ENCODE measurements at places on chromosomes 16 and 17.
A peak's percentile ranks its signal among the peaks of the same experiment; 100 is the strongest.

DNA sequence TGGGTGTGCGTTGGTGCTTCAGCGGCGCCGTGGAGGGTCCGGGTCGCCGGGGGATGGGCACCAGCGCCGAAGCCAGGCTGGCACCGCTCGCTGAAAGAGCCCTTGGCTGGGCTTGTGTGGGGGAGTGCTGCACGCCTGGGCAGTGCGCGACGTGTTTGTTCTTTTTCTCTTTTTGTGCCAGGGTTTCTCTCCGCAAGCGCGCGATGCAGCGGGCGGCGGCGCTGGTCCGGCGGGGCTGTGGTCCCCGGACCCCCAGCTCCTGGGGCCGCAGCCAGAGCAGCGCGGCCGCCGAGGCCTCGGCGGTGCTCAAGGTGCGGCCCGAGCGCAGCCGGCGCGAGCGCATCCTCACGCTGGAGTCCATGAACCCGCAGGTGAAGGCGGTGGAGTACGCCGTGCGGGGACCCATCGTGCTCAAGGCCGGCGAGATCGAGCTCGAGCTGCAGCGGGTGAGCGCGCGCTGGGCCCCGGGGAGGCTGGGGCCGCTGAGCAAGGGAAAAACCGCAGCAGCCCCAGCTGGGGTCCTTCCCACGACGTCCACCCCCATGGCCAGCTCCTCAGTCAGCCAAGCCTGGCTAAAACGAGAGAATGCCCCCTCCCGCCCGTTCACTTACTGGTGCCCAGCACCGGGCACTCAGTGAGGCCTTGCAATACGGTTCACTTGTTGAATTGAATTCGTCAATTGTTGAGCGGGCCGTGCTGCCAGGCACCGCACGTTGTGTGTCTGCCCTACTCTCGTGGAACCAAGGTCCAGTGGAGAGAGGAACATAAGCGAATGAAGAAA lies 541 bp downstream of the GPT2 start:
- DNase-seq = no peak

- DNase-seq = no peak
Observed at GRCh38 chr17:75105126-75106080, 4.4 kb upstream of the ARMC7 start.

DNA sequence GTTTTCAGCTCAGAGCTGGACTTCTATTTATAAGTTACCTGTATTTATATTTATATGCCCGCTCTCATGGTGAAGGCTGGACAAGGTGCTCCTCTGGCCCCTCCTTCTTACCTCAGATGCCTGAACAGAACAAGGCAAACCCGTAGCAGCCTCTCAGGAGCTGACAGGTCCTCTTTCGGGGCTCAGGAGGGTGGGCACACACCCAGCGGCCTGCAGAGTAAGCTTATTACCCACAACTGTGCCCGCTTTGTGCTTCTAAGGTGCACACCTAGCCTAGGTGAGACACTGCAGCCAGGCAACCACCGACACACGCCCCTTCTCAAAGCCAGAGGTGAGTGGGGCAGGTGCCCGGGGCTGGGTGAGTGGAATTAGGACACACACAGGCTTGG lies 5.3 kb downstream of the NKIRAS2 start:
- DNase-seq = no peak

GRCh38 chr17:56536766-56537165 lies 56.7 kb upstream of the NOG start:
- DNase-seq = no peak

DNA sequence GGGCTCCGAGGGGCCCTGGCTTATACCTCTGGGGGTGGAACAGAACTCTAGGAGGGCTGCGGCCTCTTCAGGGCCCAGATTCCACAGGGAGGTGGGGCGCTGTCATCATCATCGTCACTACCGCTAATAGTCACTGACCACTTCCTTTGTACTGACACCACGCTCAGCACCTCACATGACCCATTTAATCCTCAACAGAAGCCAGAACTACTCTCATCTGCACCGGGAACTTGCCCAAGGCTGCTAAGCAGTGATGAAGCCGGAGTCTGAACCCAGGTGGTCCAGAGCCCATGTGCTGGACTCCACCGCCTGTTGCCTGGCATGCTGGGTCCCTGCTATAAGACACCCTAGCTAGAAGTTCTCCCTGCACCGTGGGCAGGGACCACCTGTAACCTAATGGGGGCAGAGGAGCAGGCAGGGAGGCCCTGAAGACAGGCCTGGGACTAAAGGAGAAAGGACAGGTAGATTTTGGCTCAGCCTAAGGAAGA lies 12.0 kb downstream of the UNC13D start:
- peak; percentile 50 for DNase-seq

- no peak for DNase-seq
Observed at GRCh38 chr16:68993885-68994284, 111.6 kb upstream of the HAS3 start.

DNA sequence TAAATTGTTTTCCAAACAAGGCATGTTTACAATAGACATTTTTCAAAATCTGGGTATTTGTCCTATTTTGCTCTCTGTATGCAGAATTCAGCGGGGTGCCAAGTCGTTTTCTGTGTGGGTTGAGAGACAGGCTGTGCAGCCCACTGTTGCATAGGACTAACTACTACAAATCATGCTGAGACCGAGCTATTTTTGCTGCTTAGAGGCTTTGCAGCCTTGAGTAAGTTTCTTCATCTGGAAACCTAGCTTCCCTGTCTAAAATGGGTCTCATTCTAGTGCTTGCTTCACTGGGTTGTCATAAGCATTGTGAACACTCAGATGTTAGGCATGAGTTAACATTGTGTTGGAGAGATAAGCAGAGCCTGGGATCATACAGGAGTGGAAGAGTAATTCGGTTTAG lies 1.3 kb downstream of the PRPSAP2 start:
- no peak for DNase-seq

DNA sequence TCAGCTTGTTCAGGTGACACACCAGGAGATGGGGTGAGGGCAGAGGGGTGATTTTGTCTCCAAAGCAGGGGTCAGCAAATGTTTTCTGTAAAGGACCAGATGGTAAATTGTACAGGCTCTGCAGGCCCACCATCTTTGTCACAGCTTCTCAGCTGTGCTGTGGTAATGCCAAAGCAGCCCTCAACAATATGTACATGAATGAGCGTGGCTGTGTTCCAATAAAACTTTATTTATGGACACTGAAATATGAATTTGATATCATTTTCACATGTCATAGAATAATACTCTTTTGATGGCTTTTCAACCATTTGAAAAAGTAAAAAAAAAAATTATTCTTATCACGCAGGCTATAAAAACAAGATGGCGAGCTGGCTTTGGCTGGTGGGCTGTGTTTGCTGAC lies 206.4 kb upstream of the RPL38 start:
- DNase-seq = no peak

- no peak for DNase-seq
Observed at GRCh38 chr17:39573447-39574298, 34.0 kb downstream of the NEUROD2 start.

DNA sequence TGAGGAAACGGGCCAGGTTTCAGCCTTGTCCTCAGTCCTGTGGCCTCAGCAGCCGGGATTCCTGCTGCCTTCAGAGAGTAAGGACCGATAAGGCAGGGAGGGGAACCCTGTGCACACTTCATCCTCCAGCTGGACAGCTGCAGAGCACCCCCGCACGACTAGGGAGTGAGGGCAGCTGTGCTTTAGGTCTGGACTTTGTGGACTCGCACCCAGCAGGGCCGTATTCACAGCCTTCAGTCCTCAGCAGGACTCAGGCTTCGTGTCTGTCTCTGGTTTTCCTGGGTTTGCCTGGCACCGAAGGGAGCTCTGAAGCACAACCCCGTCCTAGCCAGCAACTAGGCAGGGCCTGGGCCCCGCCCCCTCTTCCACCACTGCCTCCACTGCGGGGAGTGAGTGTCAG lies 45.8 kb upstream of the CACNG5 start:
- no peak for DNase-seq

- DNase-seq = no peak
Observed at GRCh38 chr17:12580640-12581039, 85.0 kb upstream of the MYOCD start.

DNA sequence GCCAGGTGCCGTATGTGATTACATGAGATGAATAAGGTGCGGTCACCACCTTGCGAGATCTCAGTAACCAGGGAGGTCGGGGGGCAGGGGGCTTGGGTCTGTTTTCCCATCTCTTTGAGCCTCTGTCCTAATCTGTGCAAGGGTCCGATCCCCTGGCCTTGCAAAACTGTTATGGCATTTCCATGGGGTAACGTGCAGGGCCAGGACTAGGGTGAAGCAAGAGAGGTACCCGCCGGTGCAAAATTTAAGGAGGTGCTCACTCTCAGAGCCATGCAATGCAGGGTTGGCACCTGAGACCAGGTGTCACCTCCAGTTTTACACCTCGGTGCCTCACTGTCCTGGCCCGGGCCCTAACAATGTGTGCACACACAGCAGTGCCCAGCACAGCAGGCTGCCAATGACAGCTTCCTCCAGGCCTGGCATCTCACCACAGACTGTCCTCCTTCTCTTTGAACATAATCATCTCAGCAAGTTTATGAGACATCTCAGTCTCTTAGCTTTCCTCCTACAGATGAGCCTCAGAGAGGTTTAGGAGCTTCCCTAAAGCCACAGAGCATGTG lies 43.6 kb downstream of the C16orf95 start:
- DNase-seq = no peak

GRCh38 chr17:32596206-32596605 lies 109.4 kb downstream of the CDK5R1 start:
- no peak for DNase-seq

DNA sequence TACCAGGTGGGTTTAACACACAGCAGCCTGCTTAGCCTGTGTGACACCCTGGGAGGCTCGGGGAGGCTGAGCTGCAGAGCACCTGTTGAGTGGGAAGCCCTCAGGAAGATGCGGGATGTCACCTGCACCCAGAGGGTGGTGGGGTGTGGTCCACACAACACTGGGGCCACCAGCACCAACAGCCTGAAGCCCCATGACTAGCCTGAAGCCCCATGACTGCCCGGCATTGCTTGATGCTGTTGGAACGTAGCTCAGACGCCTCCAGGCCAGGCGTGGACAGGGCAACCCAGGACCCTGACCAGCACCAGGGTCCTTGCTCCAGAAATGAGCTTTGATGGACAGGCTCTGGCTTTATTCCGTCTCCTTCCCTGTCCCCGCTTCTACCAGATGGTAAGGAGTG lies 76.3 kb upstream of the ZNF469 start:
- no peak for DNase-seq

DNA sequence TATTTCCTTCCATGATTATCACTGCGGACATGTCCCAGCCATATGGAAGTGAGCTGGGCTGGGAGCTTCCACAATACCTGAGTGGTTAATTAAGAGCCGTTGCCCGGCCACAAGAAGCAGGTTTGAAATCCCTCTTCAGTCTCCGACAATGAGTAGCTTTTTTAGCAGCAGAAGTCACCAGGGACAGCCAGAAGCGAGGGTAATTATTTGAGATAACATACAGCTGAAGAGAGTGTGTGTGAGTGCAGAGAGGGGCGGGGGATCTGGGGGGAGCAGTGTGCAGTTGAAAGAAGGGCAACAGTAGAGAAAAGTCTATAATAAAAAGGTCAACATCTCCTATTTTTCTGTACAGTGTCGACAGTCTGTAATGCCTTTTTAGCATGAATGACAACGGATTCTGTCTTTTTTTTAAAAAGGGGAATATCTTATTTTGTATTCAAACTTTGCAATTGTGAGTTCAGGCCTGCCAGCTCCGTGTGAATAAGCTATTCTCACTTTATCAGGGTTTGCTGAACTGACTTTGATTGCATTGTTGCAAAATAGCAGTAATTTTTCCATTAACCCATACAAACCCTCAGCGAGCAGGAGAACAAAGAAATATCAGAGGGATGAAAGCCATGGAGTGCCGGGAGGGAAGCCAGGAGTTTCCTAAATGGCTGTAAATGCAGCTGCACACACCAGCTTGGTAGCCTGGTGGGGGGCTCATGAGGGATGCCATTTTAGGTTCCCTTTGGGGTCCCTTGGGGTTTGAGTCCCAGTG lies 220.3 kb upstream of the IRX3 start:
- no peak for DNase-seq

DNA sequence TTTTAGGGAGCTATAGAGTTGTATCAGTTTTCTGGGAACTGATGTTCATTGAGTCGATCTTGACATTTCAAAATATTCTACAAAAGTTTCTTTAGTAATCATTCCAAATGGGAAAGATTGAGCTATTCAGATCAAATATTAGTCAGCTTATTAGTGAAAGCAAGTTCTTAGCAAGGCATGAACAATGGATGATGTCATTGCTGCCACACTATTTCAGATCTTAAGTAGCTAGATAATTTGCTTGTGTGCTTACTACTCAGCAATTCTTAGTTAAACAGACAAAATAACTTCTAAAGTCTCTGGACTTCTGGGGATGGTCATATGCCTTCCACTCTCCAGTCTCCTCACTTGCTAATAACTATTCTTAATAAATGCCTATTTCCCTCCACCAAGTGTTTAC lies 69.0 kb upstream of the CDH8 start:
- no peak for DNase-seq

DNA sequence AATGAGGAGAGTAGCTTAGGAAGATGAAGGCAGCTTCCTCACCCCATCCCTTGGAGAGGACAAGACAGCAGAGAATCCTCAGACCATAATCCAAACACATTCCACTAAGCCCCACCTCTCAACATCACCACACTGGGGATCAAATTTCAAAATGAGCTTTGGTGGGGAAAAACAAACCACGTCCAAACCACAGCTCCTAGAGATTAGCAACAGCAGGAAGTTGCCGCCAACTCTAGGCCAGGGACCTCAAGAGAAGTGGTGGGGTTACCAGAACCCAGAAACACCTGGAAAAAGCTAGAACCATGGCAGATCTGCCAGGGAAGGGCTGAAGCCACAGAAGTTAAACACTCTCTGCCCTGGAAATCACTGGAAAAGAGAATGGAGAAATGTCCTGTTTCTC lies 571.6 kb downstream of the HS3ST4 start:
- no peak for DNase-seq

GRCh38 chr16:12449374-12449773 lies 354.3 kb downstream of the CPPED1 start:
- DNase-seq = no peak

DNA sequence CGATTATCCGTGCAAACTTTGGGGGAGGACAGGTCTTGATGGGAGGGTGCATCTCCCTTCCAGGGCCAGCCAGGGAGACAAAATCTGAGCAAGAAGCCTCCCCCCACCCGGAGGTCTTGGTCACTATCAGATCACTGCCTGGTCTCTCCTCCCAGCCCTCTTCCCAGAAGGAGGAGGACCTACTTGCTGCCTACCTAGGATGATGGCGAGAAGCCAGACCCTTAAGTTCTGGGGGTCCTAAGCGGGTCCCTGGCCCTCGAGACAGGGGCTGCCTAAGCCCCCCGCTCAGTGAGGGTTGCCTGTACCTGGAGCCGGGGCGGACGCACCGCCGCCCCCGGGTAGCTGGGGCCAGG lies 4.6 kb downstream of the TSPOAP1 start:
- no peak for DNase-seq

DNA sequence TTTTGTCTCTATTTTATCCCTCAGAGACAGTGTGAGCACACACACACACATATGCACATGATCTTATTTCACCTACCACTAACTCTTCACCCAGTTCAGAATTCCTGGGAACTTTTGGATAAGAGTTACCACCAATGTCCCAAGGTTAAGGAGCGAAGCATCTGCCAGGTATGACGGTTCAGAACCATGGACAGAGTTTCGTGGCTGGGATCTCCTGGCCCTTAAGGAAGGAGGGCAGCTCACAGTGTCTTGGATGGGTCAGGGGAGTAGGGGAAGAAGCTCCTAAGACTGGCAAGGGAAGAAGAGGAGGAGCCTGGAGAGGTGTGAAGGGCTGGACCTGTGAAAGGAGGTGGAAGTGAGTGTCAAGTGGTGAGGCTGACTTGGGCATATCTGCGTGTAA lies 23.0 kb upstream of the TMEM132E start:
- no peak for DNase-seq

GRCh38 chr17:9090641-9091096 lies 69.4 kb downstream of the NTN1 start:
- no peak for DNase-seq

- DNase-seq = no peak
Observed at GRCh38 chr16:65120831-65121721, 787 bp downstream of the CDH11 start.
